ENCODE measurements at places on chromosomes 3 and 15.

GRCh38 chr3:194103983-194104751, 31.8 kb upstream of the HES1 start:
- no peak for DNase-seq

- DNase-seq = no peak
Measured at GRCh38 chr3:183958775-183959174, 58.9 kb downstream of the ABCC5 start.

DNA sequence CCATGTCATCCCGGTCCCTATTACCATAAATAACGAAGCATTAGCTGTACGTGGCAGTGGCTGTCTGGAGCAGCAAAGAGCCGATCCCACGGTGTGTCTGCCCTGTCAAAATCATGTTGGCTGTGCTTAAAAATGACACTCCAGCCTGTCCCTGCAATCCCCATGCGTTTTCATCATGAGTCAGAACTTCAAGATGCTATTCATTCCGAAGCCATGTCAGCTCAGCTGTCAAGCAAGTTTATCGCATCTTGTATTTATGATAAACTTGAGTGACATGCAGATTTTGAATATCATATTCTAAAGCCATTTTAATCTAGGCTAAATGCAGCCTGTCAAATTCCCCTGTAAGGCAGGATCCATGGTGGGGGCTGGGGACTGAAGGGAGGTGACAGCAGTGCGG, 152.4 kb downstream of the TJP1 start:
- DNase-seq = peak; percentile 67

DNA sequence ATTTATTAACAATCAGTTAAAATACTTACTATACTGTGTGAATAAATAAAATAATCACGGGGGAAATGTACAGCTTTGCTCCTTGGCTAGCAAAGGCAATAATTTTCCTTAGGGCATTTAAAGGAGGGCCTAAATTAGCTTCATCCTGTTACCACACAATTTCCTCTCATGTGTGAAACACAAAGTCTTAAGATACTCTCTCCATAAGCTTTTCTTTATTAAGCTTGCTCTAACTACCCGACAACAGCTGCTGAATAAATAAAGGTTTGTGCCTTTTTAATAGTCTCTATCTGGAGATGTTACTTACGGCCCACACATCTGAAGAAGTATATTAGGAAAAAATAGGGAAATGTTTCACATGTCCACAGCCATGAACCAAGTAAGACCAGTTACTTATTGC, 29.7 kb downstream of the ZNF106 start:
- DNase-seq = no peak

DNA sequence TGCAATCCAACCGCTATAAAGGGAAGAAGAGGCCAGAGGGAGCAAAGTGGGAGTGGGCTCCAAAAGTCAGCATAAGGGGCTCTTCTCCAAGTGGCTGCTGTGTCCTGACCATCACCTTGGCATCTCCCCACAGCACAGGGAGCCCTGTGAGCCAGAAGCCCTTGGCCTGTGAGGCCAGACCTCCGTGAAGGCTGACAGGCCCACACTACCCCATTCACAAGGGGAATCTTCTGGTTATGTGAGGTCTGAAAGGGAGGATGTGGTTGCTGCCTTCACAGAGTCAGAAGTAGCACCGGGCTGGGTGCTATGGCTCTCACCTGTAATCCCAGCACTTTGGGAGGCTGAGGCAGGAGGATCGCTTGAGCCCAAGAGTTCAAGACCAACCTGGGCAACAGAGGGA, 2.6 kb upstream of the ULK3 start:
- DNase-seq = no peak

DNA sequence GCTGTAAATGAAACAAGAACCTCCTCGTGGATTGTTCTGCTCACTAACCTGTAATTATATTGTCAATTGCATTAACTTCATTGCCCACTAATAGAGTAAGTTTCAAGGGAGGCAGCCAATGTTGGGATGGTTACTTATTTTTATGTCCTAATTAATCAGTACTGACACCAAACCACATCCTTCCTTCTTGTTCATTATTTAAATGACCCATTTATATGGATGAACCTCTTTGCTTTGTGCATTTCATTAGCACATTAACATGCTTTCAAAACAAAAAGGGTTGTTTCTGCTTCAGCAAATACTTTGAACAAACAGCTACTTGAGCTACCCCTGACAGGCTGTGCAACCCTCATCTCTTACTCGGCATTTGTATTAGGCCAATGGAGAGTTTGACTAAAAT, 374.2 kb downstream of the MECOM start:
- no peak for DNase-seq

DNA sequence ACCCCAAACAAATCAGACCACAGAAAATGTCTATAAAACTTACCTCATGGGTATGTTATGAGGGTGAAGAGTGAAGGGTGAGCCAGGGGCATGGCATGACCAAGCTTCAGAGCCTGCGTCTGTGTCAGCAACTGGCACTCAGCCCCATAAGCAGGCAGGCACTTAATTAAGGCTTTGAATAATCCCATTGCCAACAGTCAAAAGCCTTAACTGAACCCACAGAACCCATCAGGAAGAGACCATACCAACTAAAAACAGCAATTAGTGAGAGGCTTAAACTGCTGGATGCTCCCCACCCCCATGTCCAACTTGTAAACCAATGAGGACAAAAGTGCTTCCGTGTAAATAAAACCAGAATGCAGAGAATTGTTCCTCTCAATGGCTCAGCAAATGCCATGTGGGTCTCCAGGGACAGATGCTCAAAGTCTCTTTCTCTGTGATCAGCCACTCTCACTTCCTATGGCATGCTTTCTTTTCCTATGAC, 126.0 kb downstream of the MYLK start:
- DNase-seq = peak; percentile 55

GRCh38 chr15:27201425-27201824, 230.4 kb downstream of the GABRG3 start:
- no peak for DNase-seq

- no peak for DNase-seq
Measured at GRCh38 chr3:20066850-20067617, 26.8 kb downstream of the KAT2B start.

DNA sequence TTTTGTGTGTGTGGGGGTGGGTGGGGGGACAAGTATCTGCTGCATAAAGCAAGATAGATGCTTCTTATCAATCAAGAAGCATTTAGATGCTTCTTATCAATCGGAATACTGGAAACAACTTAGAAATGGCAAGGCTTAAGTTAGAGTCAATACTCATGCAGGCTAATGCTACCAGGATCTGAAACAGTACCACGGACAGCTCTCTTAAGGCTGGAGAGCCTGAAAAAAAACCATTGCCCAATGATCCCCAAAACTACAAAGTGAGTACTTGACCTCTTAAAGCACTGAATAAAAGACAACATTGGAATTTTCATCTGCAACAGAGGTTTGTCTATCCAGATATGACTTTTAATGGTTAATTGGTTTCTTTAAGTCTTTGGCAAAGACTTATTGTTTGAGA, 262.3 kb downstream of the GAP43 start:
- DNase-seq = no peak

DNA sequence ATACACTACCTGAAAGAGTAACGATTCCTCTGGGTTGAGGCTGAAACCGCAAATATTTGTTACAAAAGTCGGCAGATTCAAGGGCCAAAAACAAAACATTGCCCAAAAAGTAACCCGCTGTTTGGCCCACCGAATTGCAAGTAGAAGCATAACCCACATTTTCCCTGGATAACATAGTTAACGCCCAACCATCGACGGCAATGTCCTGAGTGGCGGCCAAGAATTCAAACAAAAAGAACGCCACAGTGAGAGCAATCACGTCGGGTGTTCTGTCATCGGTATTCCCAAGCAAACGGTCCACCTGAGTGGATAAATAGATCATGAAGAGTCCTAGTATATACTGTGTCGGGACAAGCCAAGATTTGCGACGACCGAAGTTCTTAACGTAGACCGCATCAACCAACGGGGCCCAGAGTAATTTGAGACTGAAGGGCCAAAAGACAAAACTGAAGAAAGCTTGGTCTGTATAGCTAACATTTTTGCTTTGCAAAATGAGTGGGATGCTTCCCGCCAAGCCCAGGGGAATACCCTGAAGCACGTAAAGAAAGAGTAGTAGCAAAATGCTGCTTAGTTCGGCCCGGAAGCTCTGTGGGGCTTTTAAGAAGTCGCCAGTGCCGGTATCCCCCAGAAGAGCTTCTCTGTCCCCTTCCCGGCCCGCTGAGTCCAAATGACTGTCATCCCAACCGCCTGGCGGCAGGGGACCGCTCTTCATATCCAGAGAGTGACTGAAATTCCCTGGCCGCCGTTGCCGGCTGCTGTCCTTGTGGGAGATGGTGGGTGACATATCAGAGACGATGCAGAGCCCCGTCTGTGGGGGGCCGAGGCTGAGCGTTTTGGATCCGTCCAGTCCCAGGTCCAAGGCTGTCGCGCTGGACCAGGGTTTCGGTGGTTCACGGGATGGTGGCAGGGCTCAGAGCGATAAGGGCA, 750 bp downstream of the SLC33A1 start:
- peak; percentile 6 for DNase-seq

- DNase-seq = no peak
Measured at GRCh38 chr3:123411340-123412040, 37.4 kb downstream of the ADCY5 start.

GRCh38 chr3:40191850-40192448, 117.6 kb upstream of the EIF1B start:
- DNase-seq = peak; percentile 47

DNA sequence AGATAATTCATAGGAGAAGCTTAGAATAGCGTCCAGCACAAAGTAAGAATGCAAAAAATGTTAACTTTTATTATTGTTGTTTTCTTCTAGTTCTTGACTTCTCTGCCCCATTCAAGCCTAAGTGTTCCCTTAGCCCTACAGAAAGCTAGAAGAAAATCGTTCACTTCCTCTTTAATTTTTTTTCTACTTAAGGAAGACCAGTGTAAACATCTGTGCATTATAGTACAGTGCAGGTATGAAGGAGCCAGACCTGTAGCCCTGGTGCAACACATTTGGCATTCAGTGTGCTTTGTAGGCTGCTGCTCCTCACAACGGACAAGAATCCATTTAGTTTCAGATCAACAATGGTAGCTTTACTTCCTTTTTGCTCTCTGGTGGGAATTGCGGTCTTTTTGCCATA, 127.8 kb upstream of the SLC7A14 start:
- DNase-seq = peak; percentile 31

GRCh38 chr3:45095916-45096526, 50.2 kb downstream of the CDCP1 start:
- DNase-seq = no peak

- DNase-seq = no peak
Measured at GRCh38 chr15:67403428-67404154, 117.3 kb upstream of the C15orf61 start.

DNA sequence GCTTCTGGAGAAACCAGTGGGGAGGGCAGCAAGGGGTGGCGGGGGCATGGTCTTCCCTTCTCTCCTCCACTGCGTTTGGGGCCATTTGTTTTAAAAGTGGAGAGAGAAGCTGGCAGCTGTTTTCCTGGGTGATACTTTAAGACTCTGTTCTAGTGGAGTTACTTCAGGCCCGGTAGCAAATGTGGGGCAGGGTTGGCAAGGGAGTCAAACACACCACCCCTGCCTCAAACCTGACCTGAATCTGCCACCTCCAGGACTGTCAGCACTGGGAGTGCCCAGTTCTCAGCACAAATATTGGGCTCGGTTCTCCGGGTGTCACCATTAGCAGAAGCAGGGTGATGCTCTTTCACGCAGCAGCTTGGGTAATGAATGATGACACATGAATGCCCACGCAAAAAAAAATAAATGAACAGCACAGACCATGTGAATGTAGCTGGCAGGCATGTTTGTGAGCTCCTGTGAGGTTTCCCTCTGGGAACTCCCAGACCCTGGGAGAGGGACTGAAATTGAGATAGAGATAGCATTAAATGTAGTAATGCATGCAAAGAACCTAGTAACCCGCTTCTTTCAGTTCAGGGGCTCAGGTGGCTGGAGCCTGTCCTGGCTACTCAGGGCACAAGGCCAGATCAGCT, 424.0 kb downstream of the MCTP2 start:
- DNase-seq = no peak

GRCh38 chr3:81472600-81473362, 288.7 kb downstream of the GBE1 start:
- no peak for DNase-seq

- no peak for DNase-seq
Measured at GRCh38 chr3:173778251-173778650, 380.7 kb downstream of the NLGN1 start.

DNA sequence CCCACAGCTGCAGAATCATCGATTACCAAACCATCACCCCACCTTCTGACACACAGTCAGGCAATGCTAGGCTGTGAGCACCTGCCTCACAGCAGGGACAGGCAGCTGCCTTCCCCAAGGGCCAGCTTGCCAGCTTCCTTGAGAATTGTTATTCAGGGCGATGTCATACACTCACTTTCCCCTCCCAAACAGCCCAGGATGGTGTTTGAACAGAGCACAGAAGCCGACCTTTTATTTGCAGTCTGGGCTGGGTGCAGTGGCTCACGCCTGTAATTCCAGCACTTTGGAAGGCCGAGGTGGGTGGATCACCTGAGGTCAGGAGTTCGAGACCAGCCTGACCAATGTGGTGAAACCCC, 84.5 kb upstream of the HERC1 start:
- DNase-seq = no peak

DNA sequence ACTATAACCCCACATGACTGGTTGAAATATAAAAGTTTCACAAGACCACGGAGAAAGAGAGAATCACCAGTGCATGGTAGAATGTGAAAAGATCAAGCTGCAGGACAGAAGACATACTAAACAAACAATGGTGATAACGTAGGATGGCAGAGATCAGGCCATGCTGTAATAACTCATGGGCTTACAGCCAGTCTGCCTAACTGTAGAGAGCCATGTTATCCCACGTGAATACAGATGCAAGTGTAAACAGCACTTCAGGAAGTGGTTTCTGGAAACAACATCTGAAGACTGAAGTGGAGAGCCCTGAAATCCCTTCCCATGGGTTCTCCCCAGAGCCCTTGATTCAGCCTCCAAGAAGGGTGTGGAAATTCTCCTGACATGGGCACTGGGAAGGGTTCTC, 103.2 kb upstream of the SLCO2A1 start:
- no peak for DNase-seq

GRCh38 chr3:33231756-33232465, 13.3 kb upstream of the SUSD5 start:
- DNase-seq = no peak

- DNase-seq = no peak
Measured at GRCh38 chr15:29589975-29590374, 232.3 kb downstream of the TJP1 start.

- no peak for DNase-seq
Measured at GRCh38 chr3:179304605-179305004, 18.2 kb upstream of the ZNF639 start.

- no peak for DNase-seq
Measured at GRCh38 chr15:63449731-63450130, 54.7 kb upstream of the USP3 start.

DNA sequence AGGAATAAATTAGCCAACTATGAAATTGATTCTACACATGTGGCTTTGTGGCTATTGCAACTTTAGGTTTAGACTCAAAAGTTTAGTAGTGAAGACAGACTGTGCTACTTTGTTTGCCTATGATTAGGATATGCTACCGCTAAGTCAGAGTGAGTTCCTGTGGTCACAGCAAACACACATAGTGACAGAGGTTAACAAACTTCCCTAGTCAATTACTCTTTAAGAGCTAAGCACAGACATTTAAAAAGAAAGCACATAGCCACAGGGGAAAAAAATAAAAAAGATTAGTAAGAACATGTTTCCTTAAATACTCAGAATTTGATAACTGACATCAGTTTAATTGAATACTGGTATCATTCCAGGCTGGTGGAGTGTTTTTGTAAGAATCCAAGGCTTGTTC, 207.1 kb downstream of the GBE1 start:
- no peak for DNase-seq

Data from SJSA1 (cell line).